Natural killer cell treated with Interleukin-12 subunit alpha and Interleukin-12 subunit beta and Interleukin-15 and Interleukin-18, amount 100 ng/mL, for 72 hours (primary cell): ENCODE measurements at places on chromosomes 3 and 15. TPM values are rescaled to one million over a fixed set of nuclear protein-coding genes. Genes with fewer than 3 reads are reported as not detected.

GRCh38 chr3:52108302-52109232, 45.7 kb downstream of the POC1A start:
- peaks cover 11% of the 10 kb centered on the region for H3K4me1 ChIP-seq
- H3K4me3 ChIP-seq, result no peak overlapping the region
- H3K27me3 ChIP-seq, result no peaks in the 10 kb centered on the region

- DNase-seq, result no peak
- no peak overlapping the region for H3K4me3 ChIP-seq
- H3K27me3 ChIP-seq, result peaks cover 20% of the 10 kb centered on the region
- H3K4me1 ChIP-seq, result no peaks in the 10 kb centered on the region
- peaks cover 16% of the 10 kb centered on the region for H3K36me3 ChIP-seq
Observed at GRCh38 chr3:129927072-129927471, 33.6 kb upstream of the TMCC1 start.

DNA sequence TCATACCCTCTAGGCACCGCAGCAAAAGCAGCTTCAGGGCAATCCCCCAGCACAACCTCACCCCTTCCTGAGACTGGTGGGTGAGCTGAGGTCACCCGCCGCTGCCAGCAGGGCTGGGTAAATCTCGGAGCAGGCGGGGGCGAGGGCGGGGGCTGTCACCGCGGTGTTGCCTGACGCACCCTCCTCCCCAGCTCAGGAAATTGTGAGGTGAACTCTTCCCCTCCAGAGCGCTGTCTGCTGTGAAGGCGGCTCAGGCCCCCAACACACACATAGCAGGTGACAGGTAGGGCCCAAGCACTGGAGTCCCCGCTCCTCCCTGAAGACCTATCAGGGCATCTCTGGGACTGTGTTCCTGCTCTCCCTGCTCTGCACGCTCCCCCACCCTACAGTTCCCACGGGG, 30.2 kb upstream of the FURIN start:
- peak overlapping the region; percentile 99 for H3K27ac ChIP-seq
- no peaks in the 10 kb centered on the region for H3K27me3 ChIP-seq
- H3K4me3 ChIP-seq, result peak overlapping the region; percentile 83
- H3K36me3 ChIP-seq, result no peaks in the 10 kb centered on the region
- peaks cover 60% of the 10 kb centered on the region for H3K4me1 ChIP-seq

DNA sequence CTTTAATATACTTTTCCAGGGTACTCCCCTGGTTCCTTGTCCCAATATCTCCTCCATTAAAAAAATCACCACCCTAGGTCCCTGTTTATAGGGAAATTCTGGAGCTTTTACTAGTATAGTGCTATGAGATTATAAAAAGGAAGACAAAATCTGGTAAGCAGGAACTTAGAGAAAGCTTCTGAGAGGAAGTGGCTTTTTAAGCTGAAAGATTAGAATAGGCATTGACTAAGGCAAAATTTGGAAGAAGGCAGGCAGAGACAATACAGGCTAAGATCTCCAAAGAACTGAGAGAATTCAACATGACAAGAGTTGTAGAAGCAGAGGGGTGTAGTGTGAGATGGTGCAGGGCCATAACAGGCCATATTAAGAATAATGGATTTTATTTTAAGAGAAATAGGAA, 25.8 kb downstream of the SGO1 start:
- peak overlapping the region; percentile 90 for H3K27ac ChIP-seq
- H3K4me1 ChIP-seq, result peaks cover 11% of the 10 kb centered on the region
- DNase-seq, result no peak
- H3K27me3 ChIP-seq, result no peaks in the 10 kb centered on the region
- no peaks in the 10 kb centered on the region for H3K36me3 ChIP-seq
- no peak overlapping the region for H3K4me3 ChIP-seq

Gene C3orf22
- not detected for total RNA-seq

Gene LRRC28
- 51.7 TPM for total RNA-seq

Gene GOLGA8G
- total RNA-seq, result not detected

Gene GRAMD1C
- total RNA-seq, result 0.26 TPM

Gene CLDN18
- total RNA-seq, result not detected

DNA sequence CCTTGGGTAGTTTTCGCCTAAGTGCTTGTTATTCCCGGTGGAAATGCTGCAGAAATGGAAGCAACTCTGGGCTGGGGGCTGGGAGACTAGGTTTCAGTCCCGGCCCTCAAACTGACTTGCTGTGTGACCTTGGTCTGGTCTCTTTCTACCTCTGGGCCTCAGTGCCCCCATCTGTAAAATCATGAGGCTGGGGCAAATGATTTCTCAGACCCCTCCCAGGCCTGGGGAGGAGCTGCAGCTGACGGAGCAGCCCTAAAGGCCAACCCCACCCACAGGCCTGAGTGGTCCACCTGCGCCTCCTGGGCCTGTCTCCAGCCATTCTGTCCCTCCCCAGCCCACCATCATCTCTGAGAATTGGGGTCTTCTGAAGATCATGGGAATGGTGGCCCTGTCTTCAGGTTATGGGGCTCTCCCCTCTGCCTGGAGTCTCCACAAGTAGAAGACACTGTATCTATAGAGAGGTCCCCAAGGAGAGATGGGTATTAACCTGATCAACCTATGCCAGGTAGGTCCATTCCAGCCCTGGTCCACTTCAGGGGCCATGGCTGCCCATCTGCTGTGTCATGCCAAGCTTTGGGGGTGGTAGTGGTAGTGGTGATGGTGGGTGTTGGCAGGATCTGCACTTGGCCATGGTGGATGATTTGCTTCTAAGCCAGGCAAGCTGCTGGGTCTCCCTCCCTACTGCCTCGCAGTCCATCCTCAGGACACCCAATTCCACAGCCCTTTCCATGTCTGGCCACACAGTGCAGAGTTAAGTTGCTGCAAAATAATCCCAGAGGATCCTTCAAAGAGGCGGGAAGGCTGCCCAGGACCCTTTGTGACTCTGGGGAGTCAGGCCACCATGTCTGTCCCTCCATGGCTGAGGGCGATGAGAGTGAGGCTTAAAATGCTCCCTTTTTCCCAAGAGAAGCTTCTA, 46.0 kb downstream of the ITGA11 start:
- H3K27ac ChIP-seq, result no peak overlapping the region
- H3K4me1 ChIP-seq, result peaks cover 7% of the 10 kb centered on the region
- H3K36me3 ChIP-seq, result no peaks in the 10 kb centered on the region
- H3K27me3 ChIP-seq, result peaks cover 5% of the 10 kb centered on the region

GRCh38 chr3:31980530-31981205, 394 bp downstream of the OSBPL10 start:
- H3K27ac ChIP-seq, result no peak overlapping the region
- no peaks in the 10 kb centered on the region for H3K36me3 ChIP-seq
- H3K4me1 ChIP-seq, result no peaks in the 10 kb centered on the region

- no peak overlapping the region for H3K4me3 ChIP-seq
- DNase-seq, result no peak
- no peaks in the 10 kb centered on the region for H3K36me3 ChIP-seq
- no peak overlapping the region for H3K27ac ChIP-seq
- H3K4me1 ChIP-seq, result no peaks in the 10 kb centered on the region
- no peaks in the 10 kb centered on the region for H3K27me3 ChIP-seq
Observed at GRCh38 chr3:167350245-167350862, 29.7 kb downstream of the ZBBX start.

DNA sequence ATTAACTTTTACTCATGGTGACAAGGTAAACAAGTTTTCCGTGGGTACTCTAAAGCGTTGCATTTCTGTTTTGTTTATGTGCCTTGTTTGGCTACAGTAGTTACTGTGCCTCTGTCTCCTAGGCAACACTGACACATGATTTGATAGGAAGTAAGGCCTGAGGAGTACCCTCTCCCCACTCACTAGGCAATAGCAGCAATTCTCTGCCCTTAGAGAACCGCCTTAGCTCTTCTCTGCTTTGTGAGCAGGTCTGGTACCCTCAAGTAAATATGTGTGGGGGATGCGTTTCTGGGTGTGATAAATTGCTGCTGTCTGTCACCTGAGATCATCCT, at the start of gene IL5RA:
IL5RA (minus strand) TSS at position 76 of the 332 bp plus-strand sequence. CDS start 5,390 bp downstream, outside the sequence.
- H3K27me3 ChIP-seq, result peaks cover 6% of the 10 kb centered on the region
- DNase-seq, result no peak
- H3K4me3 ChIP-seq, result peak within 1 kb of the TSS; percentile 77

Gene TMC3
- not detected for total RNA-seq

Gene GNL3
- total RNA-seq, result 225 TPM

Gene ADAM10
- total RNA-seq, result 122 TPM

GRCh38 chr3:14769544-14770325, 49.0 kb upstream of the FGD5 start:
- H3K27me3 ChIP-seq, result no peaks in the 10 kb centered on the region
- DNase-seq, result no peak
- no peaks in the 10 kb centered on the region for H3K4me1 ChIP-seq
- no peak overlapping the region for H3K27ac ChIP-seq

GRCh38 chr3:146077181-146077580, 83.8 kb downstream of the PLOD2 start:
- DNase-seq, result no peak
- H3K4me3 ChIP-seq, result no peak overlapping the region
- no peaks in the 10 kb centered on the region for H3K36me3 ChIP-seq
- H3K27me3 ChIP-seq, result no peaks in the 10 kb centered on the region
- no peak overlapping the region for H3K27ac ChIP-seq

DNA sequence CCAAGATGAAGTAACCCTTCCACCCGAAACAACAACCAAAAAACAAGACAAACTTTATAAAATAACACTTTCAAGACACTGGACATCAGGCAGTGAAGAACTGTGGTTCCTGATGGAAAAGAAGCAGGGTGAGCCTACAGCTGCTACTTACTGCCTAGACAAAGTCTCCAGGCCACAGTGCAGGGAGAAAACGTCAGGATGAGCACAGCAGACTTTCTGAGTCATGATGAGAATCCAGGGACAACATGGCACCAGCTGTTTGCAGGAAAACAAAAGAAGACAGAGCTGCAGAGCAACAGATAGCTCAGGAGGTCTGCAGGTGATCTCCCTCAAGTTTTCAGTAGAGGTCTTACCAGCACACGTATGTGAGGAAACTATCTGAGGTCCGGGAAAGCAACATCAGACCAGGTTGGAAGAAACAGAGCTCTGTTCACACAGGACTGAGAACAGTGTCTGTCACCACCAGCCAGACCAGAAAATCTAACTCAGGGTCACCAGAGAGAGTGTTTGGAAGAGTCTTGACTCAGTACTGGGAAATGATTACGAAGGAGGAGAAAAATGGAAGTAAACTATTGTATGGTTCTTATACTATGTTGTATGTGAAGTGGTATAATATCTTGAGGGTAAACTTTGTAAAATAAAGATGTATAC, 108.9 kb downstream of the ANO10 start:
- peaks cover 5% of the 10 kb centered on the region for H3K4me1 ChIP-seq
- H3K36me3 ChIP-seq, result peaks cover 5% of the 10 kb centered on the region
- H3K27me3 ChIP-seq, result no peaks in the 10 kb centered on the region
- no peak overlapping the region for H3K4me3 ChIP-seq
- no peak for DNase-seq

Gene ITIH3
- not detected for total RNA-seq

GRCh38 chr15:77187751-77188464, 117.0 kb upstream of the TSPAN3 start:
- DNase-seq, result no peak
- no peaks in the 10 kb centered on the region for H3K27me3 ChIP-seq
- H3K4me3 ChIP-seq, result peak overlapping the region; percentile 38
- H3K27ac ChIP-seq, result peak overlapping the region; percentile 78
- H3K36me3 ChIP-seq, result no peaks in the 10 kb centered on the region

- H3K36me3 ChIP-seq, result no peaks in the 10 kb centered on the region
- DNase-seq, result no peak
- no peak overlapping the region for H3K27ac ChIP-seq
- no peak overlapping the region for H3K4me3 ChIP-seq
- peaks cover 9% of the 10 kb centered on the region for H3K4me1 ChIP-seq
- peaks cover 17% of the 10 kb centered on the region for H3K27me3 ChIP-seq
Observed at GRCh38 chr15:81101894-81102815, 31.9 kb upstream of the CFAP161 start.

- H3K27ac ChIP-seq, result no peak overlapping the region
- no peak for DNase-seq
- no peak overlapping the region for H3K4me3 ChIP-seq
Observed at GRCh38 chr3:170835336-170835735, 34.7 kb downstream of the RPL22L1 start.

- no peaks in the 10 kb centered on the region for H3K27me3 ChIP-seq
- peak overlapping the region; percentile 3 for H3K27ac ChIP-seq
- no peak for DNase-seq
- H3K36me3 ChIP-seq, result peaks cover 11% of the 10 kb centered on the region
- H3K4me3 ChIP-seq, result no peak overlapping the region
Observed at GRCh38 chr3:114241262-114241661, 3.9 kb upstream of the ZNF80 start.

DNA sequence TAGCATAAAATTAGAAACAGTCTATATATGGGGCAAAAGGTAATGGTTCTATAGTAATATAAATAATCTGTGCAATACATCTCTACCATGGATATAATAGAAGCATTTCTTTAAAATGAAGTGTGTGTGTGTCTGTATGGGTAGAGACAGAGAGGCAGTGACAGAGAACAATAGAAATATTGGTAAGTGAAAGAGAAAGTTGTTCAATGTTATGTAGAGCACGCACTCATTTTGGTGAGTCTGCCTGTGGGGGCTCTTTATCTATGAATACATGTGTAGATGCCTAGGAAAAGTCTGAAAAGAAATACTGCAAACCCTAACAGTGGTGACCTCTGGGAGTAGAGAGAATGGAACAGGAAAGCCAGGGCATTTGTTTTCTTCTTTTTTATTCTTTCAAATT, 182.6 kb downstream of the STAC start:
- H3K36me3 ChIP-seq, result no peaks in the 10 kb centered on the region
- no peak overlapping the region for H3K27ac ChIP-seq
- no peaks in the 10 kb centered on the region for H3K4me1 ChIP-seq
- no peaks in the 10 kb centered on the region for H3K27me3 ChIP-seq
- no peak for DNase-seq

Gene FBXL22
- total RNA-seq, result 0.45 TPM

DNA sequence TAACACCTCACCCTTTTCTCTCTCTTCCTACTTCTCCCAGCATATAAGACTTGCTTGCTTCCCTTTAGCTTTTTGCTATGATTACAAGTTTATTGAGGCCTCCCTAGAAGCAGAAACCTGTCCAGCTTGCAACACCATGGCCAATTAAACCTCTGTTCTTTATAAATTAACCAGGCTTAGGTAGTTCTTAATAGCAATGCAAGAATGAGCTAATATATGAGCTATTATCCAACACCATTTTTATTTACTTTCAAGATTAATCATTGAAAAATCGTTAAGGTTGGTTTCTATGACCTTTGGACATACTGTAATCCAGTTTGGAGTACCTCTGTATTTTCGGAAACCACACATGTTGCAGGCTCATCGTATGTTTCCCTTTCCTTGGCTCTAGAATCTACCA, 643.1 kb downstream of the ZPLD1 start:
- no peaks in the 10 kb centered on the region for H3K4me1 ChIP-seq
- no peak overlapping the region for H3K27ac ChIP-seq
- H3K27me3 ChIP-seq, result no peaks in the 10 kb centered on the region
- no peaks in the 10 kb centered on the region for H3K36me3 ChIP-seq
- no peak for DNase-seq
